Activated T-helper 1 cell treated with anti-CD3 and anti-CD28 coated beads, Interleukin-2, amount 50 U/mL, for 16 hours (primary cell): ENCODE measurements at places on chromosomes 13 and 19.

DNA sequence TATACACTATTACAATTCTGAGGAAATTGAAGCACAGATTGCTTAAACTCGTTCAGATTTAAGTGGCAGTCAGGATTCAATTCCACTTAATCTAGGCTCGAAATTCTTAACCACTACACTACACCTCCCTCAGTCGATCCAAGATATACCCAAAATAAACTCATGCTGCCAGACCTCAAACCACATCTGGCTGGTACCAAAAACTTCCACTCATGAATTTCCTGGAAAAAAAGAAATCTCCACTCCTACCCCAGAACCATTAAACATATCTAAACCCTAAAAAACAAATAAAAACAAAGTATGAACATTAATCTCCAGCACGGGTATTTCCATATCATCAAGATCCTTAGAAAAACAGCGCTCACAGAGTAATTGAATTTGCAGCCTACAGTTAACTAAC is 1.1 kb downstream of the ZFP30 start:
- DNase-seq: no peak

DNA sequence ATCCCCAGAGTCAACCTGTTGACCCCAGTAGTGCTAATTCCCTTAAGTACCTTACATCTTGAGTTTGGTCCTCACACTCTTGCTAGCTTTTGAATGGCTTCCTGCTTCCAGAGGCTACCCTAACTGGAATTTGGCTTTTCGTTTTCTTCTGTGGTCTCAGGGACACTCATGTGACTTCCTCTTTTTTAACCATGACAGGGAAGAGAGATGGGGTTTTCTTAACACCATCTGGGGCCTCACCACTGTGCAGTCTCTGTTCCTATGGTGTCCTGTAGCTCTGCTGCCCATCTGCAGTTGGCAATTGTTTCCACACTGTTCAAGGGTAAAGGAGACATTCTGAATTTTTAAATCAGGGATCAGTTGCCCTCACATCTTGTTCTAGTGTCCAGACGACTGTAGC is 66.7 kb downstream of the SLC10A2 start:
- no peak for DNase-seq

- no peak for DNase-seq
Measured at GRCh38 chr19:48896191-48896720, 2.3 kb downstream of the TULP2 start.

- no peak for DNase-seq
Measured at GRCh38 chr13:45718063-45718462, 15.9 kb downstream of the CBY2 start.

- no peak for DNase-seq
Measured at GRCh38 chr19:13502231-13502630, 4.0 kb downstream of the CACNA1A start.

DNA sequence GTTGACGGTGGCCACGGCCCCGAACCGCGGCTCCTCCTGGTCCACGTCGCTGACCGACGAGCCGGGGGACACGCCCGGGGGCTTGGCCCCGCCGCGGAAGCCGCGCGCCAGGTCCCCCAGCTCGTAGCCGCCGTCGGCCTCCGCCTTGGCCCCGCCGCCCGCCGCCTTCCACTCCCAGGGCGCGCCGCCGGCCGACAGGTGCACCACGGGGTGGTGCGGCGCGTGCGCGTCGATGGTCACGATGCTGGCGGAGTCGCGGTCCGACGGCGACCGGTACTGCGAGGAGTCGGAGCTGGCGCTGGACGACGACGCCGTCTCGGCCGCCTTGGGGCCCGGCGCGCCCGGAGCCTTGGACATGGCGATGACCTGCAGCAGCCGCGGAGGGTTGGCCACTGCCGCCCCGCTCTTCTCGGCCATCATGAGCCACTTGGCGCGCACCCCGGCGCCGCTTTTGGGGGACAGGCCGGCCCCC is 9.0 kb downstream of the PLPPR3 start:
- DNase-seq: no peak

DNA sequence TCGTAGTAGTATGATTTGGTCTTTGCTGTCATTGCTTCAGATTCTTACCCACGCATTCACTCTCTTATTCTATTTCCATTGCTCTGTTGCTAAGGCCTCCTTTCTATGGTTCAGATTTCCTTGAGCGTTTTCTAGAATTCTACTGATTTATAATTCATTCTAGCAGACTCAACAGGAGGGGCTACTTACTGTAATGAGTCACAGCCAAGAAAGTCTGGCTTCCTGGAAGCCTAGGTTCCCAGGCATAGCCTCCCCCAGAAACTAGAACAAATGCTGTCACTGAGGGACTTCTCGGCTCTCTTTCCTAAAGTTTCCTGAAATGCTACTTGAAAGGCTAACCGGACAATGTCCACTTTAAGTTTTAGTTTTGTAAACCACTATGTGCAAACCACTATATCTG is 47.7 kb upstream of the SPATA13 start:
- no peak for DNase-seq

DNA sequence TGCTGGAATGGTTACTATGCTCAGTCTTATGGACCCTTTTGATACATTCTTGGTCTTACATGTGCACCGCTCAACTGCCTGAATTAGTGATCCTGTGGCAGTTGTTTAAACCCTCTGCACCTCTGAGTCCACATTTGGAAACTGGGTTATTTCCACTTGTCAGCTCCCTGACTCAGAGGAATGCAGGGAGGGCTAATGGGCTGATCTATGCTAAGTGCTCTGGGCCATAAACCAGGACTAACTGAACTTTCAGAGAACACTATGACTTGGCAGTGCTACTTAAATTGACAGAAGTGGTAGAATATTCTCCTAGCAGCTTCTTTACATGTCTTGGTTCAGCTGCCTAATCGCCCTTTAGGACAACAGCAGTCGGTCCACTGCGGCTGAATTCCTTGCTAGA is 26.8 kb upstream of the MED4 start:
- no peak for DNase-seq
